ENCODE measurements at places on chromosomes 12 and 14. TPM values are rescaled to one million over a fixed set of nuclear protein-coding genes. Genes with fewer than 3 reads are reported as not detected.
A peak's percentile ranks its signal among the peaks of the same experiment; 100 is the strongest.

DNA sequence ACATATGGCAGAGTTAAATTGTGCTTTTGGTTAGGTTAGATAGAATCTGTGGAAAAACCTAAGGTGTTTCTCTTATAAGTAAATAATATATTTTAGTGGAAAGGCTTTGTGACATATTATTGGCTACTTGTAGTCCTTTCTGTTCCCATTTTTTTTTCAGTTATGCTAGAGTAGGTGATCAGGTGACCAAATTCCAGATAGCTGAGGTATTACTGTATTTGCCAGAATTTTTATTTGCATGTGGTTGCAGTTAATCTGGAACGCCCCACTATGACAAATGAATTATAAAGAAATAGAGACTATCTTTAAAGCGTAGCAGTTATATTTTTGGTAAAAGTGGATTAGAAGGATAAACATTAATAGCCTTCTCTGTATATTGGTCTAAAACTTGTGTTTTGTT is 52.0 kb downstream of the ARHGAP5 start:
- H3K4me1 ChIP-seq: peaks cover 12% of the 10 kb centered on the region
- DNase-seq: no peak
- no peak overlapping the region for H3K4me3 ChIP-seq
- H3K36me3 ChIP-seq: no peaks in the 10 kb centered on the region
- no peaks in the 10 kb centered on the region for H3K27me3 ChIP-seq
- H3K27ac ChIP-seq: no peak overlapping the region

- DNase-seq: no peak
- no peaks in the 10 kb centered on the region for H3K4me1 ChIP-seq
- H3K27ac ChIP-seq: no peak overlapping the region
- no peak overlapping the region for H3K4me3 ChIP-seq
- H3K36me3 ChIP-seq: no peaks in the 10 kb centered on the region
- no peaks in the 10 kb centered on the region for H3K27me3 ChIP-seq
Observed at GRCh38 chr14:21668377-21668776, 5.2 kb downstream of the OR4E1 start.

GRCh38 chr12:54460317-54460923 is 13.0 kb downstream of the GTSF1 start:
- no peak overlapping the region for H3K4me3 ChIP-seq
- no peak overlapping the region for H3K27ac ChIP-seq
- H3K36me3 ChIP-seq: no peaks in the 10 kb centered on the region
- no peaks in the 10 kb centered on the region for H3K27me3 ChIP-seq
- DNase-seq: no peak
- peaks cover 11% of the 10 kb centered on the region for H3K4me1 ChIP-seq

DNA sequence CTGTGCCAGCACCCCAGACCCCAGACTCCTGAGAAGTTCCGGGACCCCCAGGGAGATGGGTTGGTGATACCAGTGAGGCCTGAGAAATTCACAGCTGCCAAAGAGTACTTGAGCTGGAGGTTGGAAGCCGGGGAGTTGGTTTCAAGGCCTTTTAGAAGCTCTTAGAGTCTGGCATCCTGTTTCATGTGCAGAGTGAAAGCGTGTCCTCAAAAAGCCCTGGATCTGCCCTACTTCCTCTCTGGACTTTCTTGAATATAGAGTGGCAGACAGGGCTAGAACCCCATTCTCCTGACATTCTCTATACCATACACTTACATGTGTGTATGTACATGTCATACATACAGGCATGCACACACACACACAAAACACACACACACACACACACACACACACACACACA is 31.3 kb upstream of the PPM1A start:
- H3K4me1 ChIP-seq: peaks cover 46% of the 10 kb centered on the region
- H3K27me3 ChIP-seq: no peaks in the 10 kb centered on the region
- peak overlapping the region; percentile 50 for H3K27ac ChIP-seq
- DNase-seq: no peak
- H3K36me3 ChIP-seq: no peaks in the 10 kb centered on the region

DNA sequence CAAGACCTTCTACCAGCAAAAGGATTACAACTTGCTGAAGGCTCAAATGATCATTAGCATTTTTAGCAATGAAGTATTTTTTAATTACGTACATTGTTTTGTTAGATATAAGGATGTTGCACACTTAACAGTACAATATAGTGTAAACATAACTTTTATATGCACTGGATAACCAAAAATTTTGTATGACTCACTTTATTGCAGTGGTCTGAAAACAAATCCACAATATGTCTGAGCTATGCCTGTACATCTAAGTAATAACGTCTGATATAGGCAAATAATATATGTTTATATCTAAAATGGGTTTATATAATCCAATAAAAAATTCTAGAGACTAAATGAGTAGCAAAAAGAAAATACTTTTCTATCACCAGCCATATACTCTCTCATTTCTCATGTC is 10.6 kb downstream of the ANKS1B start:
- H3K27me3 ChIP-seq: no peaks in the 10 kb centered on the region
- no peaks in the 10 kb centered on the region for H3K4me1 ChIP-seq
- no peak overlapping the region for H3K27ac ChIP-seq

- H3K27ac ChIP-seq: no peak overlapping the region
- no peaks in the 10 kb centered on the region for H3K27me3 ChIP-seq
- no peak for DNase-seq
- no peak overlapping the region for H3K4me3 ChIP-seq
- H3K4me1 ChIP-seq: no peaks in the 10 kb centered on the region
- peaks cover 79% of the 10 kb centered on the region for H3K36me3 ChIP-seq
Observed at GRCh38 chr12:32618115-32618514, 61.0 kb upstream of the DNM1L start.

DNA sequence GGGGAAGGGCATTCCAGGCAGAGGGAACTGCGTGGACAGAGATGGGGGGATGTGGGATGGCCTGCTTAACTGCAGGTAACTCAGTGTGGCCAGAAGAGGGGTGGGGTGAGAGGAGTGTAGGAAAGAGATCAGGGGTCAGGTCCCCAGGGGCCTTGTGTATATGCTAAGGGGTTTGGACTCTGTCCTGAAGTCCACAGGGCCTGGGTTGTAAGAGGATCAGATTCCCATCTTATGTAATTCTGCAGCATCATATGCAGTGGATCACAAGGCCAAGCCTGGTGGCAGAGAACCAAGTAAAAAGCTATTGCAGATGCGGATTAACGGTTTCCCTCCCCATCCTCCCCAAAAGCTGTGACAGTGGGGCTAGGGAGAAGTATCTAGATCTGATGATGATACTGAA is 8.7 kb downstream of the TCTN1 start:
- H3K4me1 ChIP-seq: no peaks in the 10 kb centered on the region
- H3K36me3 ChIP-seq: peaks cover 19% of the 10 kb centered on the region
- H3K27me3 ChIP-seq: no peaks in the 10 kb centered on the region
- H3K4me3 ChIP-seq: no peak overlapping the region

DNA sequence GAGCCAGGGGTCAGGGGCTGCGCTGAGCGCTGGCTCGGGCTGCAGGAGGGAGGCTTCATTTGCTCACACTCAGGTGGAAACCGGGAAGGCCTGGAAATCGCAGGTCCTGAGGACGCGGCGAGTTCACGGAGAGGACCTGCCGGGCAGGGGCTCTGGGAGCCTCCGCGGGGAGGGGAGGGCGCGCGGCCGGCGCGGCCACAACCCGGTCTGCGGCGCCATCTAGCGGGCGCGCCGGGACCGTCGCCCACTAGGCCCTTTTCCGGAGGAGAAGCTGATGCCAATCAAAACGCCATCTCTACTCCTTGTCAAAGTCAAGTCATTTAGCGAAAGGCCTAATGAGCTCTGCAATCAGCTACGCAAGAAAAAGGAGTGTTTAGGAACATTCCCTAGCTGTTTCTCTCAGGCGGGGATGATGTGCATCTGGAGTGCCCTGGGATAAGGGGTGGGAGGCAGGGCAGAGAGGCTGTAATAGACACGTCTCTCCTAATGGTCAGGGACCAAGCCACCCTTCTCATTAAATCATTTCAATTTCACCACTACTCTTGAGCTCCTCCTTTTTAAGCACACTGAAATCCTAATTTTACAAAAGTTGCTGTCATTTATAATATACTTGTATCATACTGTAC is 885.8 kb upstream of the TMEM132C start:
- DNase-seq: no peak
- no peak overlapping the region for H3K27ac ChIP-seq
- H3K36me3 ChIP-seq: no peaks in the 10 kb centered on the region

- H3K4me1 ChIP-seq: no peaks in the 10 kb centered on the region
- no peaks in the 10 kb centered on the region for H3K27me3 ChIP-seq
- H3K27ac ChIP-seq: no peak overlapping the region
- no peak for DNase-seq
- no peak overlapping the region for H3K4me3 ChIP-seq
- H3K36me3 ChIP-seq: no peaks in the 10 kb centered on the region
Observed at GRCh38 chr12:75790219-75790618, 241.4 kb downstream of the PHLDA1 start.

DNA sequence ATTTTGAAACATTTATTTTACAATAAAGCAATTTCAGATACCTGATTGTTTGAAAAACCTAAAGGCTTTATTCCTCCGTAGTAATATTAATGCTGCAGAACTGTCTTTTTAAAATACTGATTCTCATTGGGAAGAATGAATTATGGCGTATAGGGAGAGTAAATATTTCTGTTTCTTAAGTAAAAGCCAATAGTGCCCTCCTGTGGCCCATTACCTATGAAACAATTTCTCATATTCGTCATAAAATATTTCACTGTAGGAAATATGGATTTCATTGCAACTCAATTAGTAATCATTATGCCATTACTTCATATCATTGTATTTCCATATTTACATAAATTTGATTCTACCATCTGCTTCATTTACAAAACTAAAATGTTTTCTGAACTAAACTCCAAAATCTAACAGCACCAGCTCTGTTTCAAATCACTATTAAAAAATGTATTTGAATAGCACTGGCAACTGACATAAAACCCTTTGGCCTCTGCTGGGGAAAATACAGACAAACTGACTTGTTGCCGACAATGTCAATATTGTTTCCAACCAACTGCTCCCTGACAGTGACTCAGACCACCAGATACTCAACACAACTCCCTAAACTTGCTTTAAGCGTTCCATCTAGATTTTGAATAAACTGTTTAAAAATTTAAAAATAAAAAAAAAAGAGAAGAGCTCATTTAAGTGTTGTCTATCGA is 290.3 kb downstream of the NAV3 start:
- no peaks in the 10 kb centered on the region for H3K4me1 ChIP-seq
- no peak overlapping the region for H3K27ac ChIP-seq
- no peak for DNase-seq
- H3K36me3 ChIP-seq: no peaks in the 10 kb centered on the region

DNA sequence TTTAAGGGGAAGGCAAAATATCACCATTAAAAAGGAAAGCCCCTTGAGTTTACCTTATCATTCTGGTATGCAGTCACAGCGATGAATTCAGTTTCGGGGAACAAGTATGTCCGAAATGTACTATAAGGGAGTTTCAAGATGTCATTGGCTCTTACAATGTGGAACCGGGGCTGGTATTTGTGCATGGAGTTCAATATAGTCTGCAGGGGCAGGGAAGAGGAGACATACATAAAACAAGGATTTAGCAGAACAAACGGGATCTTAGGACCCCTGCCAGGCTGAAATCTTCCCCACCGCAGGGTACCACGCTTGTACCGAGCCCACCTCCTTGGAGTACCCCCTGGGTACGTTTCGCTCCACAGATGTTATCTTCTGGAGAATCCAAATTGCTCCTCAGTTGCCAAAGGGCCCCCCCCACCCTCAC is 4.5 kb downstream of the TBX3 start:
- H3K27ac ChIP-seq: no peak overlapping the region
- peaks cover 6% of the 10 kb centered on the region for H3K36me3 ChIP-seq

GRCh38 chr12:6735448-6736191 is 11.8 kb downstream of the COPS7A start:
- DNase-seq: peak; percentile 61
- peaks cover 12% of the 10 kb centered on the region for H3K4me1 ChIP-seq
- no peaks in the 10 kb centered on the region for H3K27me3 ChIP-seq
- peaks cover 8% of the 10 kb centered on the region for H3K36me3 ChIP-seq
- peak overlapping the region; percentile 84 for H3K27ac ChIP-seq

- no peaks in the 10 kb centered on the region for H3K27me3 ChIP-seq
- H3K36me3 ChIP-seq: peaks cover 8% of the 10 kb centered on the region
- H3K27ac ChIP-seq: no peak overlapping the region
- no peak for DNase-seq
Observed at GRCh38 chr12:6396031-6396430, 12.1 kb downstream of the LTBR start.

DNA sequence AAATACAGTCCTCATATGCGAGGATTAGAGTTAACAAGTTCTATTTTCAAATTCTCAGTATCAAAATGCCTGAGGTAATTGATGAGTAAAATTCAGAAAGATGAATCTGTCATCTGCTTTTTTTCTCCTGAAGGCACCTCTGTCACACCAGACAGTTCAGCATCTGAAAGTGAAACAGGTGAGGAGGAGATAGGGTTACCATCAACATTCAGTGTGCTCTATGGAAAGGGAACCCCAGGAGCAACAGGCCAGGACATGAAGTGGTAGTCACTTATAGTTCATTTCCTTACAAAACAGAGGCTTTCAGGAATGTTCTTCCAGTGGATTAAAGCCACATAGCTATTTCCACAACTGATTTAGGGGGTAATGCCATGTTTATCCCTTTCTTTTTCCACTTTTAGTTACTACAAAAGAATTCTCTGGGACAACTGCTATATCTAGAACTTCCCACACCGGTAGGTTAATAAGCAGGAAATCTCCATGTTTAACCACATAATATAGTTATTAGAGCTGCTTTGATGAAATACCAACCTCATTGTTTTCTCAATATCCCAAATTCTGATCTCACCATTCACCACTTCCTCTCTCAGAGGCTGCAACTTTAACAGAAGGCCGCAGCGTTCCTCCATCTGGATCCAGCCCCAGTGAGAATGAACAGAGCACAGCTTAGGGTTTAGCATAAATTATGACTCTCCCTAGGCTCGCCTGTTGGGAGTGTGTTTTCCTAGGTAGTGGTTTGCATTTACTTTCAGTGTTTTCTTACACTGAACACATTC is 177.0 kb upstream of the CNTN1 start:
- H3K4me1 ChIP-seq: no peaks in the 10 kb centered on the region
- no peaks in the 10 kb centered on the region for H3K27me3 ChIP-seq
- H3K4me3 ChIP-seq: no peak overlapping the region
- no peak overlapping the region for H3K27ac ChIP-seq
- no peak for DNase-seq
- H3K36me3 ChIP-seq: no peaks in the 10 kb centered on the region

DNA sequence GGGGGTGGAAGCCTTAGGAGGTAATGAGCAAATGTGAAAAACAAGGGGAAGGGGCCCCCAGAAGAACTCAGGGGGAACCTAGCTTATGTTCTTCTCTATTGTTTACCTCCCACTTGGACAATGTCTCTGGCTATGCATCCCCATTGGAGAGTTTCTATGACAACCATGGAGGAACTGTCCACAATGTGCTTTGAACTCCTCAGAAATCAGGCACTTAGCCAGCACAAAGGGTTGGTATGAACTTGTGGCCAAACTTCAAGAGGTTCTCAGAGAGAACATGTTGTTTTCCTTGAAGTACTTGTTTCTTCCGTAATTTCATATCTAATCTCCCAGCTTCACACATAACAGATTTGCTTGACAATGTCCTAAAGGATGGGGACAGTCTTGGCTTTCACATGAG is 202.8 kb upstream of the PELI2 start:
- no peaks in the 10 kb centered on the region for H3K4me1 ChIP-seq
- no peak for DNase-seq
- no peak overlapping the region for H3K27ac ChIP-seq

MYH7 gene
- total RNA-seq: 8,888 TPM

HOXC12 gene
- not detected for total RNA-seq

TAS2R10 gene
- total RNA-seq: not detected

GEMIN2 gene
- total RNA-seq: 9.7 TPM

SELPLG gene
- 1.5 TPM for total RNA-seq

ABCC9 gene
- total RNA-seq: 52.7 TPM

LRRC9 gene
- total RNA-seq: 0.40 TPM

CLEC1A gene
- total RNA-seq: 2.1 TPM

TAS2R42 gene
- total RNA-seq: not detected

FAM181A gene
- not detected for total RNA-seq
